ENCODE measurements at places on chromosomes 7 and 10.

GRCh38 chr7:77313876-77314480 is 102.2 kb downstream of the GSAP start:
- DNase-seq, result no peak

DNA sequence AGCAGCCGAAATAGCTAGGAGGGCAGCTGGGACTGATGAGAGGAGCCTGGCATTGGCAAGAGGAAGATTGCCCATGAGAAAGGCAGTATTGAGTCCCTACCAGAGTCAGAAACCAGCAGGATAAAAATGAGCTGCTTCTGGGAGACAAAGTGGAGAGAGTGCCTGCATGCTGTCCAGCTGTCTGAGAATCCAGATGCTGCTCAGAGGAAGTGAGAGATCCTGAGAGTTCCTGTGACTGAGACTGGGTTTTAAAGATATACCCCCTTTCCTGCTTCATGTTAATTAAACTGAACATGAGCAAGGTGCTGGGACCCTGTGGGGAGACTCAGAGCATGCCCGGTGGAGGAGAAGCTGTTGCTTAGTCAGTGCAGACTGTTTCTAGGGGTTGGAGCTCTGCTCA is 107.5 kb downstream of the KIF20B start:
- DNase-seq, result no peak

DNA sequence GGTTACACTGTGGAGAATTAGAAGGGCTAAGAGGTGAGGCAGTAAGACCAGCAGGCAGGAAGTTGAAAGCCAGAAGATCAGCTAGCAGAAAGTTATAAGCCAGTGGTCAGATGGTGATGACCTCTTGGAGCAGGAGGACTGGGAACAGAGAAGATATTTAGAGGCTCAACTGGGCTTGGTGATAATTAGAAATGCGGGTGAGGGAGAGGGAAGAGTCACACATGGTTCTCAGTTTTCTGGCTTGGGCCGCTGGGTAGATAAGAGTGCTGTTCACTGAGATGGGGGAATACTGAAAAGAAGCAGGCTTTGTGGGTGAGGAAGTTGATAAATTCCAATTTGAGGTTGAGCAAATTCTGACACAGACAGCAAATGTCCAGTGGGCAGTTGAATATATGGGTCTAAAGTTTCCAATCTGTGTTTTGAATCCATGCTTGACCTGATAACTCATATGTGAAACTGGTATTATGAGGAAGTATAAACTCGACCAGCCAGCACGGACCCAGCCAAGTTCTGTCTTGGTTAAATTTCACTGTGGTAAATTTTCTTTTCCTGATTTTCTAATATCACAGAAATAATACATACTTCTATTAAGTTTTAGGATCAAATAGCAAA is 22.7 kb downstream of the LSMEM1 start:
- no peak for DNase-seq

- no peak for DNase-seq
Observed at GRCh38 chr10:53700278-53700677, 927.7 kb upstream of the MBL2 start.

DNA sequence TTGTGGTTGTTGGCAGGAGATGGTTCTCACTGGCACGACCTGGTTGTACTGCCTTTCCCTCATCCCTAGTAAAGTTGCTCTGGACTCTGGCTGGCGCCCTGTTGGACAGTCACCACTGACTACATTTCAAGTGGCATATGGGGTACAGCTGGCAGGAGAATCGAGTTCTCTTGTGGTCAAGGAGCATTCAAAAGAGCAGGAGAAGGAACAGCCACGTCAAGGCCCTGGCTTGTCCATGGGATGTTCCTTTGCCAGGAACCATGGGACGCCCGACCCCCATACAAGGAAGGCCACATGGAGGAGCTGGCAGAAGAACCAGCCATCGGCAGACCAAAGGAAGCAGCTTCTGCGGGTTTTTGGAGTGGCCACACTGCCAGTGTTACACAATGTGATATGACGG is 87.0 kb upstream of the SLC25A13 start:
- no peak for DNase-seq

All from activated CD4-positive, alpha-beta T cell treated with anti-CD3 and anti-CD28 coated beads, Interleukin-2, amount 10 ng/mL, durations not matched to agents 7 days and 5 days (primary cell).